ENCODE measurements at places on chromosomes 1 and 21.

GRCh38 chr21:17834639-17835354, 15.6 kb upstream of the C21orf91 start:
- DNase-seq: no peak

- DNase-seq: no peak
These were observed 39.9 kb upstream of the BACH1 start for GRCh38 chr21:29258626-29259338.

GRCh38 chr1:224718470-224719053, 102.4 kb downstream of the CNIH3 start:
- no peak for DNase-seq

- DNase-seq: no peak
These were observed 1.3 kb downstream of the TMEM35B start for GRCh38 chr1:34983700-34984355.

DNA sequence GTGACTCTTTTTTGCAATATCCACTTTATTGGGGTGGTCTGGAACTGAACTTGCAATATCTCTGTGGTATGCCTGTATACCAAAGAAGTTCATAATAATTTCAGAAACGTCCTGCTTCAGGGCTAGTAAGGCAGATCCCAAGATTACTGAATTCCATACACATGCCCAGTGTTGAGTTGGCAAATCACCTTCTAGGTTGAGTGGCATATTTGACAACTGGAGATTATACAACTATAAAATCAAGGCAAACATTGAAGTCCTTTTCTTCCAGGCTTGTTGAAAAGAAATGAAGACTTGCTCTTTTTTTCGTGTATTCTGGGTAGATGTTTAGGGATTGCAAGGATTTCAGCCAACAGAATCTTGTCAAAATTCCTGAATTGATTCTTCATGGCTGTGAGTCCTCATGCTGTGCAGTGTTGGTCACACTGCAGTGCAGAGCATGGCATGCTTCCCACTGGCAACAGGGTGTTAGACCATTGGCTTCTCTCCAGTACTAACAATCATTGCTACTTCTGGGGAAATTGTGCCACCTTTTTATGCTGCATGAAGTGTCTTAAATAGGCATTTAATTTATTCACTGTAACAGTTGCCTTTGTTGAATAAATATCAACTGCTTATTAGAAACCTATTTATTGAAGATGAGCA, 367.1 kb upstream of the ADGRL4 start:
- DNase-seq: no peak

GRCh38 chr1:227926216-227926791, 21.4 kb downstream of the WNT9A start:
- no peak for DNase-seq

GRCh38 chr1:185694081-185694480, 40.1 kb upstream of the HMCN1 start:
- DNase-seq: no peak

DNA sequence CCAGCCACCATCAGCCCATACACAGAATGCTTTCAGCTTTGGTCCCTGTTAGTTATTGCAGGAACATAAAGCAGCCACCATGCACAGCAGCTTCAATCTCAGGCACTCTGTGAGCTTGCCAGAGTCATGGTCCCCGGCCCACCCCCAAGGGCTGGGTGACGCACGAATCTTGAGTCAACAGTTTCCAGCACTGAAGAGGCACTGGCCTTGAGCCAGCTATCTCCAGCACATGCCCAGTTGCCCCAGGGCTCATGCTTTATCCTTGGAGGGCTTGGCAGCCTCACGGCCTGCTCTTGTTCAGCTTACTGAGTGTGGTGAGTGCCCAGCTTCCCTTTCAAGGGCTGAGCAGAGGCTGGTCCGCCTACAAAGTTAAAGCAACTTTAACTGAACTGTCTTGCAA, 200.7 kb upstream of the RAB4A start:
- no peak for DNase-seq

DNA sequence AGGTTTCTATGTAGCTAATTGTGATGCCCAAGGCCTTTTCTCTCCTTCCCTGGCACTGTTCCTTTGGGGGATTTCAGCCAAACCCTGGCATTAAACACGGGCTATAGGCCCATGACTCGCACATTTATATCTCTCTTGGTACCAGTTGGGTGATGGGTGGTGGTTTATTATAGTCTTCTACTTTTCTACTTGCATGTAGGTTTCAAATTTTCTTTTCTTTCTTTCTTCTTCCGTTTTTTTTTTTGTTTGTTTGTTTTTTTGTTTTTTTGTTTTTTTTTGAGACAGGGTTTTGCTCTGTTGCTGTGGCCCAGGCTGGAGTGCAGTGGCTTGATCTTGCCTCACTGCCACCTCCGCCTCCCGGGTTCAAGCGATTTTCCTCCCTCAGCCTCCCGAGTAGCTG, 1.1 kb downstream of the IL10RB start:
- no peak for DNase-seq

DNA sequence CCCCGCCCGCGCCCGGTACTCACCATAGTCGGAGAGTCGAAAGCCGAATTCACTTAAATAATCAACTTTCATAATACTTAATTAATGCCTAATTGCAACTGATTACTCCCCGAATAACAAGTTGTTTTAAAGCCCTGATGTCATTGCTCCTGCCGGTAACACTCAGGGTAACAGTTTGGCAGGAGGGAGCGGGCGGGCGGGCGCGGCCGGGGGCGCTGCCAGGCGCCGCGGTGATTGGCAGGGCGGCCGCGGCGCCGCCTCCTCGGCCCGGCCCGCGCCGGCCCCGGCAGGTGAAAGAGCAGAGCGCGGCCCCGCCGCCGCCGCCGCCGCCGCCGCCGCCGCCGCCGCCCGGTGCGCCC, 102.2 kb downstream of the CASZ1 start:
- no peak for DNase-seq

DNA sequence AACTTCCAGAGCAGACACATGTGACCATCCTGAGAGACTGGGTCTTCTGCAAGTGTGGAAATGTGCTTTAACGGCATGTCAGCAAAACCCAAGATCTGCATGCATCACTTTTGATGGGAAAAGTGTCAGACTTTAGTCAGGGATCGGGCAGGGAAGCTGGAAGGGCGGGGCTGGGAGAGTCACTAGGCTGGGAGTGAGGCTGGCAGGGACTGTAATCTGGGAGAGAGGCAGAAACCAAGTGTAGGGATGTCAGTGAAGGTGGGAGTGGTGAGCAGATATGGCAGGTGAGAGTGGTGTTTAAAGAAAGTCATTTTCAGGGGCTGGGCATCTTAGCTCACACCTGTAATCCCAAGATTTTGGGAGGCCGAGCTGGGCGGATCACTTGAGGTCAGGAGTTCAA, 11.3 kb downstream of the CDA start:
- DNase-seq: no peak

DNA sequence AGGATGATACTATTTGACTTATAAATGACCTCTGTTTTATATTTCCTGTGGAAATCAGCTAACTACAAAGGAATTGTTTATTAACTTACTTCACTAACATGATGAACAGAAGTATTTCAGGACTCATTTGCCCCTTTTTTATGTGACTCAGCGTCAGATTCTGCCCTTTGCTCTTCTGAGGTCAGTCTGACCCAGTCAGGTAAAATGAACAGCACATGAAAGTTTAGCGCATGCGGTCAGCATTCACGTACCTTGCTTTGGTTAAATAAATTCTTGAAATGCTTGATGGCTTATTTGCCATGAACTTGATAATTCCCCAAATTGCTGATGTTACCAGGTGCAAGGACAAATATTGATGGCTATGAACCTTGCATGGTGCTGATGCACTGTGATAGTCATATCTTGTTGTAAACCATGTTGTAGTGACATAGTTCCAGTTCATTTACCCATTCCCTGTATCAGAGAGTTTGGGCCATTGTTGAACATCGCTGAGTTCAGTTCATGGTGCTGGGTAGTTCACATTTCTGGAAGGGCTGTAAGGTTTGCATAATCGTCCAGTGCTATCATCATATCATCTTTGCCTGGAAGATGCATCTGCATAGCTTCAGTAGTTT, 133.4 kb downstream of the NFIA start:
- no peak for DNase-seq

DNA sequence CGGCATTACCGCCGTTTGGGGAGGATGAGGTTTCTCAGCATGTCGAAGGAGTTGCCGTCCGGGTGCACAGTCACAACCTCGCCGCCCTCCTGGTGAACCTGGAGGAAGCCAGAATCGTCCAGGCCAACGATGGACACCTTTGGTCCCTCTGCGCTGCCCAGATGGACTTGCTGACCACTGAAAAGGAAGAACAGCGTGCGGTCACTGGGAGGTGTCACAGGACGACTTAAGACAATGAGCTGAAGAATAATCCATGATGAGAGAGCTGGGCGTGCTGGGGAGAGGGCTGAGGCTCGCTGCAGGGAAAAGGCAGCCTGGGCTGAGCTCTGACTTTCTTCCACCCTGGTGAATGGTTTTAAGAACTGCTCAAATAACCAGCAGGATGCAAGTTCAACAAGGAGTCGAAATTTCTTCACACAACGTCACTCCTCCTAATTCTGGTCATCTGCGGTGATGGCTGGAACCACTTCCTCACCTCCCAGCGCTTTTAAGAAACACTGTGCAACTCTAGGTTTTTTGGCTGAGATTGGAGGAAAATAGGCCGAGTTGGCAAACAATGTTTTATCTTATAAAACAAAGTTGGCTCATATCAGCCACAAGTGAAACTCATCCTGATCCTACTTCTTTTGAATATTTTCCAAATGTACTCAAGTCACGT, 55.5 kb downstream of the SIM2 start:
- no peak for DNase-seq

DNA sequence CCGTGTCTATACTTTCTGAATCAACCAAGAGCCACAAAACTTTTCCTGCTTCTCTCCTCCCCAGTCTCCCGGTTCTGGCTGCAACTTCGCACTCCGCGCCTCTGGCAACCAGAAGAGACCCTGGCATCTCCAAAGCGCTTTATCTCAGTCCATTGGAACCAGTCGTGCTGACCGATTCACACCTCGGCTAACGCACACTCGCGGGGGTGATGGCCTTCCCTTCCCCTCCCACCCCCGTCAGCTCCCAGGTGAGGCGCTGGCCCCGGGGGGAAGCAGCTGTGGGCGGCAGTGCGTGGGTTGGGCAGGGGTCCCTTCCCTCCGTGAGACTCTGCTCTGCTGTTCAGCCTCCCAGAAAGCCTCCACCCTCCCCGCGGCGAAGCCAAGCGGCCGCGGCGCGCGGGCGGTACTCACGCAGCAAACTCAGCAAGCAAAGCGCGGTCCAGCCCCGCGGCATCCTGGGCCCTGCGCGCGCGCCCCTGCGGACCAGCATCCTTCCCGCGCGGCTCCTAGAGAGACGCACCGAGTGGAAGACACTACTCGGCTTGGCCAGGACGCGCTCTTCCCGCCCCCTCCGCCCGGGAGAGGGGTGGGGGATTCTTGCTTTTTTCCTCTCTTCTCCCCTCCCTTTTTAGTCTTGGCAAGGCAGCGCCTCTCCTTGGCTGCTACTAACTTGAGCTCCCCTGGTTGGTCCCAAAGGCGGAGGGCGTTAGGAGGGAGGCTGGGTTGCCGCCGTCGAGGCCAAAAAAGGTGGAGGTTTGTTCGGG, at the start of gene CD34:
Gene CD34 (minus strand): TSS at position 535 of the 764 bp plus-strand sequence. CDS start 45 bp downstream, at position 490.
- peak; percentile 3 for DNase-seq

- no peak for DNase-seq
These were observed 27.2 kb upstream of the ENO1 start for GRCh38 chr1:8905582-8906191.

- DNase-seq: no peak
These were observed 257.1 kb upstream of the GREM2 start for GRCh38 chr1:240869071-240869470.

- peak; percentile 30 for DNase-seq
These were observed 516 bp downstream of the RCOR3 start for GRCh38 chr1:211259638-211260126.

GRCh38 chr21:29656504-29657239, 283.1 kb downstream of the GRIK1 start:
- DNase-seq: no peak

GRCh38 chr1:19067912-19068638, 111.6 kb upstream of the IFFO2 start:
- DNase-seq: no peak

DNA sequence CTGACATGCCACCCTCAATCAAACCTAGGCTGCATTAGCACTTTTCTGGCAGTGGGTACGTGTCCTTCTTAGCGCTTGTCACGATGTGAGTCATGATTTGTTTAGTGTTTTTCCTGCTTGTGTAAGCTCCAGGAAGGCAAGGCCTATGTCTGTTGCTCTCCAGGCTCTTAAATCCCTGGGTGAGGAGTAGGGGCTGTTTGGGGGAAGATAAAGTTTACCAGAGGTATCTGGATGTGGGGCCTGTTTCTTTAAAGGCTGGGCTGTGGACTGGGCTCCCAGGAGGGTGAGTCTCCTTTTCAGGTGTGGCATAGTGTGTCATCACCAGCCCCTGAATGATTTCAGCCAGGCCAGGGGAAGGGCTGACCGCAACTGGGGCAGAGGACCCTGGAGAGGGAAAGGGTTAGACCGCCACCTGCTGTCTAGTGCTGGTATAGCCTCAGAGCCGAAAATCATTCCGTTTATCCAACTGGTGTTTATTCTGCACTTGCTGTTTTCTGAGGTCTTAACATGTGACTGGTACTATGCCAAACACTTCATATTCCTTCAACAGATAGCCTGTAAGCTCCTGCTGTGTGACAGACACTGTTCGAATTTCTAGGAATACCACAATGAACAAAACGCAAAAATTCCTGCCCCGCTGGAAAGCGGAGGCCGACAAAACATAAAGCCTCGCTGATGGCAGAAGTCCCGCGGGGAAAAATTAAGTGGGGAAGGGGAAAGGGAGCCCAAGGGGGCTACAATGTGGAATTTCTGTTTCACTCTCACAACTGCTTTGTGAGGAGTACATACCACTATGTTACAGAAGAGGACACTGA, 9.7 kb downstream of the SERINC2 start:
- peak; percentile 47 for DNase-seq

DNA sequence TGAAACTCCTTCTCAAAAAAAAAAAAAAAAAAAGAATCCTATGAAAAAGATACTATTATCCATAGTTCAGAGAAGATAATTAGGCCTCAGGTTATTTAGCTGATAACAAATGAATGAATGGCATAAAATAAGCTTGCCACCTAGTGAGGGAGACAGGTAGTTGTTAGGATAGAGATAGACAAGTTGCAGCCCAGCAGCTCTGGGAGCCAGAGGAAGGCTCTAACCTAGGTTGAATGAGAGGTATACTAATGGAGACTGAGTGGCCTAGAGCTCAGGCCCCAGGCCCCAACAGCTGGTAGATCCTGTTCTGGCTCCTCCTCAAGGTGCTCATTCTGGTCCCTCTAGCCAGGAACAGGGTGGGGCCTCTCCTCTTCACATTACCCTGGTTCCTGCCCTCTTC, 20.6 kb upstream of the RSPO1 start:
- DNase-seq: no peak

DNA sequence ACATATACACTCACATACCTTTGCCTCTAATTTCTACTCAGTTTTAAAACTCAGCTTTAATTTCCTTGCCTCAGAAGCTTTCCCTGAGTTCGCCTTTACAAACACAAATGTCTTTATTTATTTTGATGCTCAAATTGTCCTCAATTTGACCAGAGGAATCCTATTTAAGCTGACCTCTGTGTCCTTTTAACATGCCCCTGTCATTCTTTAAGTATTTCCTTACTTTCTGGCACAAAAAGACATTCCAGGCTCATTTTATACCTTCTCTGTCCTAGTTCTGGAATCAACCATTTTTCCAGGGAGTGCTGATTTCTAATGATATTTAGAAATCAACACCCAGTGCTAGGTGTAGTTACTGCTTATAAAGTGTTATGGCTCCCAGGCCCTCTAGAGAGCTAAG, 82.5 kb downstream of the OSBPL9 start:
- DNase-seq: no peak

All from activated naive CD4-positive, alpha-beta T cell (primary cell).